ENCODE measurements at places on chromosomes 3 and 15.

DNA sequence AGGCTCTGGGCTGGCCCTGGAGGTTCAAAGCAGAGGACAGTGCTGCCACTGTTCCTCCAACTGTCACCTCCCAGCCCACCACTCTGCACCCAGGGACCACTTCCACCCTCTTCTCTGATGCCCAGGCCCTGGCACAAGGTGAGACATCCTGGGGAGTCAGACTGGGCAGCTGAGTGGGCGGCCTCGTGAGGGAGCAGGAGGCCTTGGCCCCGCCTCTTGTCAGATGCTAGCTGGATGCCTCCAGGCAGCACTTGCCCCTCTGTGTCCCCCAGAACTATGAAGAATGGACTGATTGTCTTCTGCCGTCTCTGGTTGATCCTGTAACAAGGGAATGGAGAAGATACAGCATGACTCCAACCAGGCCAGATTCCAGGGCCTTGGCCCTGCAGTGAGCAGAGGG is 191.0 kb upstream of the LINGO1 start:
- DNase-seq: no peak

GRCh38 chr3:57778494-57778893 is 22.4 kb downstream of the SLMAP start:
- no peak for DNase-seq

DNA sequence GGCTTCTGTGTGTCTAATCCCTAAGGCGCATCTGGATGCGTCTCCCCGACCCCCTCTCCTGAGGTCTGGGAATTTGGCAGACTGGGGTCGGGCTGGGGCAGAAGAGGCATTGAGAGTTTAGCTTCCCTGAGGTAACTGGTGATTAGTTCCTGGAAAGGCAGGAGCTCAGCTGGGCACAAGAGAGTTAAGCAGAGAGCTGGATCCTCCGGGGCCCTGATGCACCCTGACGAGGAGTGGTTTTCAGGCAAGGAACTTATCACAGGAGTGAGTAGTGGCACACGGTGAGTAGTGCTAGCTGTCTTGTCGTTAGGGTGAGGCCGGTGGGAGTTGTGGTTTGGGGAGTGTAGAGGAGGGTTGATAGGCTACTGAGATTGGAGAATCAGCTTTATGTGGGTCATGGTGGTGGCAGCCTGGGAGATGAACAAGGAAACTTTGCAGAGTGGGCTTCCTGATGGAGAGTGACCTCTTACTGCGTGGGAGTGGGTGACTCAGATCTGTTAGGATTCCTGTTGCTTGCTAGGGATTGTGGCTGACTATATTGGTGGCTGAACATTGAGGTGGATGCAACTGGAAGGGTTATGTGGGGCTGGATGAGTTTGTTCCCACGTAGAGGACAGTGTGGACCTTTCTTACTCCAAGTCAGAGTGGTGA is 897 bp downstream of the RAD54L2 start:
- peak; percentile 77 for DNase-seq

- DNase-seq: peak; percentile 82
Observed at GRCh38 chr3:71718072-71718471, 7.1 kb downstream of the EIF4E3 start.

DNA sequence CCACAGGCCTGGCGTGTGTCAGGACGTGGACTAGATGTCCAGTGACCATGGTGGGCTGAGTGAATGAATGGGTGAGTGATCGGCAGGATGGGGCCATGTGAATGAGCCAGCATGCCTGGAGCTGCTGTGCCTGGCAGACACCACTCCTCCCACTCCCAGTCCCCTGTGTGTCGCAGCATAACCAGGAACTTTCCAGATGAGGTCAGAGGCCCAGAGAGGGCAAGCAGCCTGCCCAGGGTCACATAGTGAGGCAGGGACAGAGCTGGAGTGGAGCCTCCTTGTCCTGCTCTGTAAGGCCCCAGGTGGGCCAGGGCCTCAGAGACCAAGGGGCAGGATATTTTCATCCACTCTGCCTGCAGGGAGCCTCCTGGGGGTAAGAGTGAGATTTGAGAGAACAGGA is 6.4 kb downstream of the IQSEC1 start:
- DNase-seq: no peak

DNA sequence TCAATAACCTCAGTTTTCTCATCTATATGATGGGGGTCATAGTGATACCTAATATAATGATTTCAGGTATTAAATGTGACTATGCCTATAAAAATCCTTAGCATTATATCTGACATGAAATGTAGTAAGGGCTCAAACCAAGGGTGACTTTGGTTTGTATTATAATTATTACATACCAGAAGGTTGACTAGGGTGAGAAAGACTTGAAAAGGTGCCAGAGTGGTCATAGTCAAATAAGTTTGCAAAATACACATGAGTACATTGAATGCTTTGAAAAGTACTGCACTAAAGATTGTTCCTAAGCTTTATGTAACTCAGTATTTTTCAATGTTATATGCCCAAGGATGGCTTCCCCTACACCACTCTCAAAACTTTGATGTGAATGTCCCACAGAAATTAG is 297.2 kb downstream of the ARPP21 start:
- DNase-seq: no peak

GRCh38 chr3:15404767-15405166 is 22.6 kb downstream of the METTL6 start:
- no peak for DNase-seq

DNA sequence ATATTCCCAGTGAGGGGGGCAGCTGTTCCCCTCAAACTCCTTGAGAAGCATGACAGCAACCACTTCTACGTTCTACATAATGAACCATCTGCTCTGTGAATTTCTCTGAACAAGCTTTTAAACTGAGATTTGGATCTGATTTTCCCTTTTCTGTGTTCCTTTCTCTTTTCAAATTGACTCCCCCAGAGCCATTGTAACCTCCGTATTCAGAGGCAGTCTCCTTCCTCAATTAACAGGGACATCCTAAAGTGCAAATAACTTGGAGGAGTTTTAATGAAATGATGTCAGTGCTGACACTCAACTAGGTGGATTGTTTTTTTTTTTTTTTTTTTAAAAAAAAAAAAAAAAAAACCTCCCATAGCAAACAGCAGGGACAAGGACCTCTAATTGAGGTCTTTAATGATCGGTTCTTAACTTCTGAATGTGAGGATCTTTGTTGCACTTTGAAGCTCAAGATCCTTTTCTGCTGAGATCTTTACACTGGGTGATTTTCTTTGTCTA is 48.8 kb downstream of the ADAMTS9 start:
- DNase-seq: no peak

GRCh38 chr3:52831500-52832301 is 1.2 kb upstream of the ITIH4 start:
- DNase-seq: no peak

- no peak for DNase-seq
Observed at GRCh38 chr3:157815739-157816138, 290.5 kb downstream of the SHOX2 start.

DNA sequence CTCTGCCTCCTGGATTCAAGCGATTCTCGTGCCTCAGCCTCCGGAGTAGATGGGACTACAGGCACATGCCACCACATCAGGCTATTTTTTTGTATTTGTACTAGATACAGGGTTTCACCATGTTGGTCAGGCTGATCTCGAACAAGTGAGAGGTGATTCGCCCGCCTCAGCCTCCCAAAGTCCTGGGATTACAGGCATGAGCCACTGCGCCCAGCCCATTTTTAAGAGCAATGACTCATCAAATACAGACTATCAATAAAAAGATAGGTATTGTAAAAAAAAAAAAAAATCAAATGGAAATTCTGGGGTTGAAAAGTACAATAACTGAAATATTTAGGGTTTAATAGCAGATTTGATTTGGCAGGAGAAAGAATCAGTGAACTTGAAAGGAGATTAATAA is 129.0 kb downstream of the TJP1 start:
- DNase-seq: no peak

DNA sequence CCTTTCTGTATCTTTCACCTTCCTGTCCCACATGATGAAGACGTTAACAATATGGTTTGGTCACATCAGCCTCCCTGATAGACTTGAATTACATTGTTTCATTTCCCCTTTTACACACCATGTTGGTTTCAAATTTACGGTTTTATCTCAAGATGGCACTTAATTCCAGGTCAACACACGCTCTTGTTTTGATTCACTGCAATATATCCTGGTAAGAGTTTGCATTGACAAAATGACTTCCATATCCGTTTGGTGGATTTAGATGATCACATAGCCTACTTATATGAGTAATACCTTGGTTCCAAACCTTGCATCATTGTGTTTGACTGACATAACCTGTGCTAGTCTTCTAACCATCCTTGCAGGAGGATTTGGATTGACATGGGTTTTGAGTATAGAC is 499.4 kb downstream of the ROBO1 start:
- DNase-seq: no peak

DNA sequence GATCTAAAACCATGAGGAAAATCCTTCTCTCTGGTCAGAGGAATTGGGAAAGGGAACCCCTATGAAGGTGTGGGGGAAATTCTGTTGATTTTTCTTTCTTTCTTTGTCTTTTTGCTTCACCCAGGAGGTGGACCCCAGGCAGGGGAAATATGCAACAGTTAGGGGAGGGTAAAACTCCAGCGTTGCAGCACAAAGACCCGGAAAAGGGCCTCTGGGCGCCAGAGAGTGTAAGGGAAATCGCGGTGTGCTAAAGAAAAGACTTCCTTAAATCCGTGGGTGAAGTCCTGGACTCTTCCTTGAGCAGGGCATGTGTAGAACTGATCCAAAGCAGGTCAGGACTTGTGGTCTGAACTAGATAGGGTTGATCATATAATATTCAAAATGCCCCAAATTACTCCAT is 11.1 kb upstream of the TBC1D21 start:
- no peak for DNase-seq

- DNase-seq: no peak
Observed at GRCh38 chr3:11810276-11810675, 36.4 kb downstream of the TAMM41 start.

DNA sequence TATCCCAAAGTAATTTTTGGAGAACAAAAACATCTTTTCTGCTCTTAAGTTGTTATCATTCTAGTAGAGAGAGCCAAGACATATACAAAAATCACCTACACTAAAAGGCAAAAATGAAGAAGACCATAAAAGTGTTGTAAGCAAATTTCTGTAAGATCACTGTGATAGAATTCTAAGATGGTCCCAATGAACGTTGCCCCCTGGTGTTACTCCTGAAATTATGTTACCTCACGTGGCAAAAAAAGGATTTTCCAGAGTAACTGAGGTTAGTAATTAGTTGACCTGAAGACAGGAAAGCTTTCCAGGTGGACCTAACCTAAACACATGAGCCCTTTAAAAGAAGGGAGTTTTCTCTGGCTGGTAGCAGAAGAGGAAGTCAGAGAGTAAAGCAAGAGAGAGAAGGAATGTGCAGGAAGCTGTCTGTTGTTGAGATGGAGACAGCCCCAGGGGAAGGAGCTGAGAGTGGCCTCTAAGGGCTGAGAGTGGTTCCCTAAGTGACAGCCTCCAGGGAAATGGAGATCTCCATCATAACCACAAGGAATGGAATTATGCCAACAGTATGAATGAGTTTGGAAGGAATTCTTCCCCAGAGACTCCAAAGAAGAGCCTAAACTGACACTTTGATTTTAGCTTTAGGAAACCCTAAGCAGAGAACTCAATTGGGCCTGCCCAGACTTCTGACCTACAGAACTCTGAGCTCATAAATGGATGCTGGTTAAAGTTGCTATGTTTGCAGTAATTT is 205.9 kb downstream of the CD47 start:
- no peak for DNase-seq

GRCh38 chr15:87416591-87417257 is 839.8 kb downstream of the NTRK3 start:
- DNase-seq: no peak

DNA sequence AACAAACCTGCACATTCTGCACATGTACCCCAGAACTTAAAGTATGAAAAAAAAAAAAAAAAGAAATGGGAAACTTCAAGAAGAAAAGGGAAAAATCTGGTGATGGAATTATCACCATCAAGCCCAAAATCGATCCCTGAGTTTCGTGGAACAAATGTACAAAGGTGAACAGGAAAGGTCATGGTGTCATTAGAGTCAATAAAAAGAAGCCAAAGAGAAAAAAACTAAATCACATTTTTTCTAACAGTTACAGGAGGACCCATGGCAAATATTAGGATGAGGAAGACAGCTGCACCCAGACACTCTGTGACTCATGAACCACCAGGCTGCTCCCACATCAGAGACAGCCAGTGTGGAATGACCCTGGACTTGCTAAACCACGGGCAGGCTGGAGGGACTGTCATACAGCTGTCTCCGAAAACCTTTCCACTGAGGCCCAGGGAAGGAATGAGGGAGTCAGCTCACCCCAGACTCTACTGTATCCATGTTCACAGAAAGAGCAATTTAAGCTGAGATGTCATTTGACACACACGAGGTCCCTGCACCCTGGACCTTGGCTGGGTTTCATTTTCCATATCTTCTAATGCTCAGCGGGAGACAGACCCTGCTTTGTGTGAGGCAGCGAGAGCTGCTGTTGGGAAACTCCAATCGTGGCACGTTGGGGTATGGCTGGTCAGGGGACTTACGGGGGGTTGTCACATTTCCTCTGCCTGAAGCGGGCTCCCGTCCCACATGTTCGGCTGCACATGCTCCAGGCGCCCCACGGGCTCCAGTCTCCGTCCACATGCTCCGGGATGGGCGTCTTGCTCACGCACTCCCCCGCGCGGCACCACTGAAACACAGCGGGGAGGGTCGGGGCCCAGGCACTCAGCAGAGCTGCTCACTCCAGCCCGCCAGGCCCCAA is 210.2 kb downstream of the ADAMTS17 start:
- DNase-seq: peak; percentile 68

DNA sequence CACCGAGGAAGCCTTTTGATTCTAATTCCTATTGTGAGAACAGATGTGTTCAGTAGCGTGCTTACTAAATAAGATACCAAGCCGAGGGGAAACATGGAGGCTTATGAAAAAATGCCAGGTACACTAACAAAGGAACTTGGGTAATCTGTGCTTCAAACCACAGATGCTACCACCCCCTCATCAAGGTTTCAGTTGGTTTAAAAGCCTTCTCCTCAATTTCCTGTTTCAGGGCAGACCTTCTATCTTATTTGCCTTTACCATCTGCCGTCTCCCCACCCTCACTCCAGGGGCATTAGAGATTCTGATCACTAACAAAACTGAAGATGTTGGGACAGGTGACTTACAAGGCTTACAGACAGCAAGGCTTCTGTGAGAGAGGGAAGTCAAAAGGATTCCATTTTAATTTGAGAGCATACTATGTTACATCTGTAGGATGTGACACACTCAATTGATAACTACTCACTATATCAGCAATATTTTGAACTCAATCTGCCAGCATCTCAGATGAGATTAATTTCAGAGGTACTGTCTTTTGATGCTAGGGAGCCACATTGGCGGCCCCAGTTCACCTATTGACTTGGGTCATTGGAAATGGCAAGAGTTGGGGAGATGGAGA is 60.6 kb upstream of the PLCL2 start:
- DNase-seq: no peak

DNA sequence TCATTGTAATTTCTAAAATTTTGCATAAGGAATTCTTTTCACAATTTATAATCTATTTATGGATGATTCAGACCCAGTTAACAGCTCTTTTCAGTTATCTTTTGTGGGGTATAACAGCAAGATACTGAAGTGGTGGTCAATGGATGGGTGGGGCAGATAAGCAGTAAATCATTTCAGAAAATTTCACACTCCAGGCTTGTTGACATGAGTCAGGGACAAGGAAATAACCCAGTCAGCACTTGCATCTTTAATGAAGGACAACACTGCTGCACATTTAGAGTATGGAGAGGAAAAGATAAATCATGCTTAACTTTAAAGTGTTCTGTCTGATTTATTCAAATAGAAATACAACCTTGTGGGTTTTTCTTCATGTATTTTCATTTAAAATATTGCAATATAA is 181.6 kb downstream of the ROBO1 start:
- no peak for DNase-seq

All from activated effector memory CD4-positive, alpha-beta T cell treated with anti-CD3 and anti-CD28 coated beads, Interleukin-2, amount 50 U/mL, for 16 hours (primary cell).